NCI-H748 treated with DMSO at 0.1 percent for 48 hours (cell line): ENCODE measurements at places on chromosomes 1 and 21.
A peak's percentile ranks its signal among the peaks of the same experiment; 100 is the strongest.

GRCh38 chr1:111669268-111669667 lies 49.7 kb downstream of the RAP1A start:
- no peak for DNase-seq

GRCh38 chr21:39434950-39435349 lies 10.6 kb downstream of the LCA5L start:
- no peak for DNase-seq

- DNase-seq: no peak
These were observed 5.4 kb downstream of the VTCN1 start for GRCh38 chr1:117205368-117205767.

- DNase-seq: no peak
These were observed 633 bp upstream of the RFX5 start for GRCh38 chr1:151347523-151348246.

- no peak for DNase-seq
These were observed 16.3 kb downstream of the COL18A1 start for GRCh38 chr21:45421071-45421845.

GRCh38 chr1:214475331-214475730 lies 76.1 kb downstream of the PTPN14 start:
- DNase-seq: no peak

DNA sequence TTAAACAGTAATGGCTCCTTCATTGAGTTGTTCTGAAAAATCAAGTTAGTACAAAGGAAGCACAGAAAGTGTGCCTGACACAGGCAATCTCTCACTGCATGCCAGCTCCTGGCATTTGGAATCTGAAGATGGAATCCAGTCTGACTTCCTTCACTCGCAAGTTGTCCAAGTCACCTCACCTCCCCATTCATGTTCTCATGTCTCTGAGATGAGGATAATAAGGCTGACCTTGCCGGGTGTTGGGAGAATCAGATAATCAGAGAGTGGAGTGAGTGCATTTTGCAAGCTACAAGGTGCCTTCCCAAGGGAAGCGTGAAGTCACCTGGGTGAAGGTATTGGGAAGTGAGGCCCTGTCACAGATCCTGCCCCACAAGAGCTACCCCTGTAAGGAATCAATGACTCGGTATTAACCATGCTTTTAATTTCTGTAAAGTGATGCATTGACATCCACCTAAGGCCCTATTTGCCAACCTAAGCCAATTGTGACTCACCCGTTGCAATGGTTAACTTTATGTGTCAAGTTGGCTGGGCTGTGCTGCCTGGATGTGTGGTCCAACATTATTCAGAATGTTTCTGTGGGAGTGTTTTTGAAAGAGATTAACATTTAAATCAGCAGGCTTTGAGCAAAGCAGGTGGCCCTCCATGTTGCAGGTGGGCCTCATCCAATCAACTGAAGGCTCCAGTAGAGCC lies 62.5 kb upstream of the TARBP1 start:
- DNase-seq: no peak

DNA sequence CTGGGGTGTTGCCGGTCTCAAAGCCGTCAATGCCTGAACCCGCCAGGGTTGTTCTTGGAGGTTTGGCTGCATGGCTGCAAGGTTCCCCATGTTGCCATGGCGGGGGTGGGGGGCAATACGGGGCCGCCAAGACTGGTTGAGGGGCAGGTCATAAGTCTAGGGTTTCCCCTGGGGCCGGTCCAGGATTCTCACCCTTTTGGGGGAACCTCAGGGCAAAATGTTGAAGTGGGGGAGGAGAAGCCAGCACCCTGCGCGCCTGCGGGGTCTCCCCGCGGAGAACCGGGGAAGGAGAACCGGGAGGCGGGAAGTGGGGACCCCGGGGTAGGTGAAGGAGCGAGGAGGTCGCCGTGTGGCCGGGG lies 401 bp upstream of the ARHGEF10L start:
- no peak for DNase-seq

- no peak for DNase-seq
These were observed 15.3 kb upstream of the SRSF4 start for GRCh38 chr1:29196863-29197589.

DNA sequence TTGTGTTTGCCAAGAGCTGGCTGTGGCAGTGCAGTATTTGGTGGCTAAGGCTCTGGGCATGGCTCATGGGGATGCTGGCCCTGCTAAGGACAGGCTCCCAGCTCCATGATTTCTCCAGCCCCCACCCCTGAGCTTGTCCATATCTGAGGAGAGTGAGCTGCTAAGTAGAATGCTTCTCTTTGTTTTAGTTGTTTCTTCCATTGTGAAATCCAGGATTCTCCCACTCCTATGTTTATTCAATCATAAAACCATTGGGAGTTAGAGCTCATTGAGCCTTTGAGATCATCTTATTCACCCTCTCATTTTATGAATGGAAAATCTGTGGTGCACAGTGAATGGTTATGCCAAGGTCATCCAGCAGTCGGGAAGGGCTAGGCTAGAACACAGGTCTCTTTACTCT lies 188.8 kb downstream of the TNR start:
- DNase-seq: no peak

- DNase-seq: no peak
These were observed 260.0 kb downstream of the FMN2 start for GRCh38 chr1:240351690-240352089.

GRCh38 chr1:87335175-87335884 lies 6.7 kb downstream of the LMO4 start:
- peak; percentile 42 for DNase-seq

GRCh38 chr1:116064616-116065015 lies 46.6 kb upstream of the MAB21L3 start:
- no peak for DNase-seq

DNA sequence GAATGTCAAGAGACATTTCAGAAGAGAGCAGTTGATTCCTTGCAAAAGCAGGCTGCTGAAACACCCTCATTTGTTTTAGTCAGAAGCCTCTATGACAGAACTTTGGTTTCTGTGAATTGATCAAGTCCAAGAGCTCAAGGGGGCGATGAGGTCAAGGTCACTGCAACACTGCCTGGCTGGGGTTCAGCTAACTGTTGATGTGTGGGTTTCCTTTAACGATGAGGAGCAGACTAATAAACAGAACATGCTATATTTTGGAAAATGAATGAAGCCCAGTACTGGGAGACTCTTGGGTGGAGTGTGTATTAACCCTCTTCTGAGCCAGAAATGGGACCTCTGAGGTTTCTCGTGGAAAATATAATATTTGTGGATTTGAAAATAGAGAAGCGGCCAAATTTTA lies 109.3 kb downstream of the ZC3H11B start:
- no peak for DNase-seq

DNA sequence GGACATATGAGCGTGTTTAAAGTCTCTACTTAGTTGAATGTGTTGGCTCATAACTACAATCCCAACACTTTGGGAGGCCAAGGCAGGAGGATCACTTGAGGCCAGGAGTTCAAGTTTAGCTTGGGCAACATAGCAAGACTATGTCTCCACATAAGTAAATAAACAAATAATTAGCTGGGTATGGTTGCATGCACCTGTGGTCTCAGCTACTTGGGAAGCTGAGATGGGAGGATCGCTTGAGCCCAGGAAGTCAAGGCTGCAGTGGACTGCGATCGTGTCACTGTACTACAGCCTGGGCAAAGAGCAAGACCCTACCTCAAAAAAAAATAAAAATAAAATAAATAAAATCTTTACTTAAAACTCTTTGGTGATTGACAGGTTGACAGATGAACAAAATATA lies 13.0 kb upstream of the PDIK1L start:
- no peak for DNase-seq
